ENCODE measurements at places on chromosomes 4 and X.
A peak's percentile ranks its signal among the peaks of the same experiment; 100 is the strongest.

DNA sequence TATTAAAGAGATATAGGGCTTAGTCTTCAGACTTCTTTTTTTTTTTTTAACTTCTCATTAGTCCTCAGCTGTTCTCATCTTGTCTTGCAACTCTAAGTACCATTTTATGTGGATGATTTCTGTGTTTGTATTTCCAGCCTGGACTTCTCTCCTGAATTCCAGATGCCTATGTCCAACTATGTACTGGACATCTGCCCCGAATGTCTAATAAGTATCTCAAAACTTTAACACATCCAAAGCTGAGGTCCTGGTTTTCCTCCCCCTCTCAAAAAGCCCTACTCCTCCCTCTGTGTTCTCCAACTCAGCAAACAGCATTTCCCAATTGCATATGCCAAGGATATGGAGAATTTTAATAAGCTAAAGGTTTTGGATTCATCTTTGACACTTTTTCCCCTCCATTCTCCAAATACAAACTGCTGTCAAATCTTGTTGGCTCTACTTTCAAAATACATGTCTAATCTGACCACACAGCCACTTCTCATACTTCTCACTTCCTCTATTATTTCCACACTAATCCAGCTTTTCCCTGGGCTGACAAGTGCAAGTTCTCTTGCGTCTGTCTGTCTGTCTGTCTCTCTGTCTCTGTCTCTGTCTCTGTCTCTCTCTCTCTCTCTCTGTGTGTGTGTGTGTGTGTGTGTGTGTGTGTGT is 79.8 kb downstream of the CLCN5 start:
- no peak for DNase-seq

DNA sequence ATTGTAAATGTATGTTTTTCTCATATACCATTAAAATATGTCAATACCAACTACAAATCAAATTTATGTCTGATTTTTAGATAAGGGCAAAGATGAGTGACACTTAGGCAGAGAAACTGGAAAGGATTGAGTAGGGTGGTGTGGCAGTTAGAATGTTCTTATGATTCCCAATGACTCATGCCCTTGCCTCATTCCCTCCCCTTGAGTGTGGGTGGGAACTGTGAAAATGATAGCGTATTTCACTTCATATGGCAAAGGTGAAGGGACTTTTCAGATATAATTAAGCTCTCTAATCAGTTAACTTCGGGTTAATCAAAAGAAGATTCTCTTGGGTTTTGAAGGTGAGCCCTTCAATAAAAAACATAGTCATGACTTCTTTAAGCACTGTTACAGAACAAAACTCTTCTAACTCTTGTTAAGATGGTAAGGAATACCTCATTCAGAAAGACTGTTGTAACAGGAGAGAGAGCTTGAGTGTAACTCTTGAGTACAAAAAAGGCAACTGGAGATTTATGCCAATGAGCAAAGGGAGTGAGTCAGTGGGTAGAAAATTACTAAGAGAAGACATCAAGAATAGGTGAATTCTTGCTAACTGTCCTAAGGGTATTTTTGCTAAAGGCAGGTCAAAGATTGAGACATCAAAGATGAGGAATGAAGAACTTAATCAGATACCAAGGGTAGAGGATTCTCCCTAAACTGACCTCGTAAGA is 329.5 kb downstream of the KCTD8 start:
- DNase-seq: no peak

DNA sequence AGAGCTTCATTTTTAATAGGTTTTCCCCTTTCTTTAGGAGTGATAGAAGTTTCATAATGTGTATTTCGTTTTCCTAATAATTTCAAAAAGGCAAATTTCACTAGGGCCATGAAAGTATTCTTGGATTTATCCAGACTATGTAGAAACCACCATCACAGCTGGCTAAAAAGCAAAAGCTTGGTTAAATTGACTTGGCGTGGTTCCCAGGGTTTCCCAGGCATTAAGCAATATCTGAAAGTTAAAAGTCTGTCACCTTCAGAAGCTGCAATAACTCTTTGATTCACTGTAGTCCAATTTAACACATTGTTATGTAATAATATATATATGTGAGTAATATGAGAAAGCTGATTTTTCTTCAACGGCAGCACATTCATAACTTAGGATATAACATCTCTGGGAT is 38.3 kb downstream of the NDNF start:
- no peak for DNase-seq

- no peak for DNase-seq
Measured at GRCh38 chr4:35250331-35250730, 994.0 kb downstream of the ARAP2 start.

DNA sequence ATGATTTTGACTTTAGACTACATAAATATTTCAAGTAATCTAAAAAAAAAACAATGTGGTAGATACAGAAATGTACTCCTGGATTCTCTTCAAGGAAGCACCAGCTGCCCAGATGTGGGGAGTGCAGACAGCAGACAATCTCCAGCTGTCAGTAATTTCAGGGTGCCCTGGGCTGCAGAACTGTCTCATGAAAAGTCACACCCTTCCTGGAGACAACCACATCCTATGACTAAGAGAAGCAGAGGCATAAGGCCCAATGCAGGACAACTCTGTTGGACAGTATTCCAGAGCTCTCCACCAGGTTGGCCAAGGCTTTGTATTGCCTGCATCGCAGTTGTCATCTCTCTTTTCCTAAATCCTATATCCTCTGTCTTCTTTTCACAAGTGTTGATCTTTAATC is 34.4 kb upstream of the BLTP1 start:
- peak; percentile 32 for DNase-seq

- DNase-seq: no peak
Measured at GRCh38 chr4:57095245-57095644, 14.9 kb downstream of the IGFBP7 start.

DNA sequence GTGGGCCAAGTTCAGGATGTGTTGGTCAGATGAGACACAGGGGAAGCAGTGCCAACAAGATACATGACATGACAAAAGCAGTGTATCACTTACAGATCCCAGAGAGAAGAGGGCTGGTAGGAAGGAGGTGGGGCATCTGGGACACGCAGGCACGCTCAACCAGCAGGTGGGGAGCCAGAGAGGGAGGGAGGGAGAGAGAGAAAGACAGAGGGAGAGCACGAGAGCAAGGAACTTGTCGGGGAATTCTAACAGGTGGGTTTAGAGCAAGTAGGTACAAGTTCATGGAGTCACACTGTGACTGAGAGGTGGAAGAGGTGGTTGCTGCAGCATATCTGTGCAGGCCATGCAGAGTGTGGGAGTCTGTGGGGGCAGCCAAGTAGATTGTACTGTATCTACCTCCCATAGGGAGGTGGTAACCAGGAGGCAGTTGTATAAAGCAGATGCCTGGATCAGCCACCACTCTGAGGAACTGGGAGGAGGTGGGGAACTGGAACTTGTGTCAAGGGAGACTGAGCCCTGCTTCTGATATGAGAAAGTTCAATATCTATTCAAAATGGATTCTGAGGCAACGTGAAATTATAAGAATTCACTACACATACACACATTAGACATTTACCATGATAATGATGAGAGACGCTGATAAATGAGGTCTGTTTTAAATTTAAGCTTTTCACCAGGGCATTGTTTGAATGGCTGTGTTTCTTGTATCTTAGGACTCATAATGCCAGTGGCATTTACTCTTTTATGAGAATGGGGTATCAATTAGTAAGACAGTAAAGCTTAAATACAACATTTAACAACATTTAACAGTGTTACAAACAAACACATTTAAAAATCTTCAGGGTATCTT is 43.7 kb downstream of the BBS12 start:
- no peak for DNase-seq

DNA sequence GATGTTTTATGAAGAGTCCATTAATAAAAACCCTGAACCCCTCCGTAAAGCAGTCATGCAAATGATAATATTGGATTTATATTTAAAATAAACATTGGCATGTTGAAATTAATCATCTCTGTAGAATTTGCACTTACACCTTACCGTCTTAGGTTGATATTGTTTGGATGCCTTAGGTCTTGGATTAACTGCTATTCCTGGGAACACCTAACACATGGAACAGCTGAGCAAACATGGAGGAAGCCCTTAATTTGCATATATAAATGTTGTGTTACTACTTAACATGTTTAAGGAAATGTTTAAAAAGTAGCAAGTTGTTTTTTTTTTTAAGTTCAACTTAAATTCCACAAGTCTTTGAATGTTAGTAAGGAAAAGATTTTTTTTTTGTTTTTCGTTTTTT is 62.5 kb downstream of the NSD2 start:
- DNase-seq: no peak

- no peak for DNase-seq
Measured at GRCh38 chr4:48589098-48589445, 99.0 kb downstream of the ZAR1 start.

GRCh38 chrX:44828008-44828605 is 15.7 kb upstream of the DUSP21 start:
- DNase-seq: no peak

GRCh38 chr4:40502934-40503333 is 126.7 kb downstream of the RBM47 start:
- no peak for DNase-seq

DNA sequence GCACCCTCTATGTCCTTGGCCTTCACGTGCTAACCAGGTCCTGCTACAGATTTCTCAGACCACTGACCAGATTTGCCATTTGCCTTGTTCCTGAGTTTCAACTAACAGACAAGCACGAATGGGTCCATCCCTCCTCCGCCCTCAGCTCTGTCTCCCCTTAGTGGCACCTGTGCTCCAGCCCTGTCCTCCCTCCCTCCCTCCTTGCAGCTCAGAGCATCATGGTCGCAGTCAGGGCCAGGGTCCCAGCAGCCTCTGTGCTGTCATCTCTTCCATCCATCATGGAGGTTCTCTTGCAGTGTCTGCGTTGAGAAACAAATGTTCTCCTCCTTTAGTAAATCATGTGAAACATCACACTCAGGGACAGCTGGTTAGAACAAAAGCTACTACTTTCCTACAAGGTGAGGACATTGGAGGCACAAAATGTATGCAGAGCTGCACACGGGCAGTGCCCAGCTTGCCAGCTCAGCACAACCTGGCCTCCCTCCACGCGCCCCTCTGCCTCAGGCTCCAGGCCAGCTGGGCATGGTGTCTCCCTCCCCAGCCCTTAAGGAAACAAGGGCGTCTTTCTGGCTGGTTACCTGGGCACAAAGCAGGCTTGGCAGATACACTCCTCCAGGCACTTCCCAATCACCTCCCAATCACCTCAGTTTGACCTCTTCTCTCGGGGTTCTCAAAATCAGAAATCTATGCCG is 79.5 kb upstream of the ATP6AP2 start:
- no peak for DNase-seq

GRCh38 chr4:38298868-38299713 is 338.9 kb downstream of the PTTG2 start:
- DNase-seq: no peak

- no peak for DNase-seq
Measured at GRCh38 chrX:63186137-63186536, 165.0 kb downstream of the SPIN4 start.

All from activated CD4-positive, alpha-beta T cell treated with anti-CD3 and anti-CD28 coated beads, Interleukin-2, amount 10 ng/mL, durations not matched to agents 7 days and 5 days (primary cell).